Activated CD4-positive, alpha-beta memory T cell treated with anti-CD3 and anti-CD28 coated beads for 36 hours (primary cell): ENCODE measurements at places on chromosomes 4 and X. TPM values are rescaled to one million over a fixed set of nuclear protein-coding genes. Genes with fewer than 3 reads are reported as not detected.

The NSDHL gene
- total RNA-seq: 23.3 TPM

The LCORL gene
- total RNA-seq: 8.1 TPM

DNA sequence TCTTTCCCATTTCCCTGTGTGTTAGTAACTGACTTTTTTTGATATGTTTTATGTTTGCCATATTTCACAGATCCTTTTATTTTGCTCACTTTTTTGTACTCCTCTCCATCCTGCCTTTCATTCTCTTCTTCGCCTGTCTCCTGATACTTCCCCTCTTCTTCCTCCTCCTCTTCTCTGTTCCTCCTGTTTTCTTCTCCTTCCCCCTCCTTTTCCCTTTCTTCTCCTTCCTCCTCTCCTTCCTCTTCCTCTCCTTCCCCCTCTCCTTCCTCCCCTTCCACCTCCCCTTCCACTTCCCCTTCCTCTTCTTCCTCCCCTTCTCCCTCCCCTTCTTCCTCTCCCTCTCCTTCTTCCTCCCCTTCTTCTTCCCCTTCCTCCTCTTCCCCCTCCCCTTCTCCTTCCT, 41.7 kb downstream of the RPGR start:
- H3K4me1 ChIP-seq: no peaks in the 10 kb centered on the region
- peaks cover 8% of the 10 kb centered on the region for H3K36me3 ChIP-seq
- no peak overlapping the region for H3K4me3 ChIP-seq
- DNase-seq: no peak

- no peaks in the 10 kb centered on the region for H3K27me3 ChIP-seq
- H3K36me3 ChIP-seq: no peaks in the 10 kb centered on the region
- H3K27ac ChIP-seq: no peak overlapping the region
- H3K4me1 ChIP-seq: peaks cover 12% of the 10 kb centered on the region
These were observed 346.3 kb downstream of the FBXW7 start for GRCh38 chr4:152189451-152190179.
